ENCODE measurements at places on chromosomes 1 and 21.

GRCh38 chr1:45304311-45305081 lies 22.2 kb upstream of the HPDL start:
- DNase-seq: no peak

DNA sequence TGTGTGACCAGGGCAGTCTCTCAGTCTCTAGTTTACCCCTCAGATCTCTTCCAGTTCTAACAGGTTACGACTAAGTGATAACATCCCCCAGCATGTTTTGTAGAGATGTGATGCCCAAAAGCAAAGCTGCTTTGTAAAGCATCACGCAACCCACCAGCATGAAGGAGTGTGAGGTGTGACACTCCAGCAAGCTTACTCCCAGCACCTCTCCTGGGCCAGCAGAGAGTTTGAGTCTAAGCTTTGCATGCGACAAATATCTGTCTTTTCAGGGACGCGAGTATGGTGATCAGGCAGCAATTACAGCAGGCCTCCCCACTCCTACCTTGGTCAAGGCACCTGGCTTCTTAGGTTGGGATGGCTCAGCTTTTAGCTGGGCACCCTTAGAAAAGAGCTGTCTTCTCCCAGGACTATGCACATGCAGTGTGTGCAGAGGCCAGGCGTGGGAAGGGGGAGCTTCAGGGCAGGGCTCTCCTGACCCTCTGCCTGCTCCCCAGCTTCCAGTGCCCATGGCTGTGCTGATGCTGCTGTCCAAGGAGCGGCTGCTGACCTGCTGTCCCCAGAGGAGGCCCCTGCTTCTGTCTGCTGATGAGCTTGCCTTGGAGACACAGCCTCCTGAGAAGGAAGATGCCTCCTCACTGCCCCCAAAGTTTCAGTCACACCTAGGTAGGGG lies 48.2 kb downstream of the ELK4 start:
- DNase-seq: no peak

DNA sequence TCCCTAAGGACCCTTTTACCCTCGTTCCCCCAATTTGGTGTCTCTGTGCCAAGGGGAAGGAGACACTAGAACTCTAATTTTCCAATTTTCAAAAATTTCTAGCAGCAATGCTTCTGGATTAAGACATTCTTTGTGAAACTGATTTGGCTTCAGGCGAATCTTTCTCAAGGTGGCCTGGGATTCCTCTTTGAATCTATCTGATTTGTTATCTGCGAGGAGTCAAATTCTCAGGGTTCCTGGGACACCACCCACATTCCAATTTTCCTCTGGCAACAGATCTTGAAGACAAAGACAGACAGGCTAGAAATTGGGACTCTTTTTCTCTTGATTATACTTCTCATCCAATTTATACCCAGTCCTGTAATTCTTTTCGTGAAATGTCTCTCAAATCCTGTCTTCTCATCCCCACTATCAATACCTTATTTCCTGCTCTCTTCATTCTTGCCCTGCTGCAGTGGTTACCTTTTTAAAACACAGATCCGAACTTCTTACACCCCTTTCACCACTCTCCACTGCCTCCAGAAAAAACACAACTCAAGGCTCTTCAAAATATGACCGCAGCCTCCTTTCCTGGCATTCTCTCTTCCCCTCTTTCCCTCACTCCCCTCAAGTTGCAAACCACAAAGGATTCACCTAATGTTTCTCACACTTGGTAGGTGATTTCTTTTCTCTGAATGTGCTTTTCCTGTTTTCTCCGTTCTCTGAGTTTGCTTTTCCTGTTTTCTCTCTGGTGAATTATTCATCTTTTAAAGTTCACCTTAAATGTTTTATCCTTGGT lies 2.7 kb upstream of the MPZL1 start:
- DNase-seq: no peak

- no peak for DNase-seq
Measured at GRCh38 chr1:183281039-183281438, 95.0 kb downstream of the LAMC2 start.

GRCh38 chr1:96569288-96569687 lies 152.3 kb upstream of the PTBP2 start:
- DNase-seq: no peak

- DNase-seq: no peak
Measured at GRCh38 chr1:236766506-236766905, 28.6 kb upstream of the MTR start.

DNA sequence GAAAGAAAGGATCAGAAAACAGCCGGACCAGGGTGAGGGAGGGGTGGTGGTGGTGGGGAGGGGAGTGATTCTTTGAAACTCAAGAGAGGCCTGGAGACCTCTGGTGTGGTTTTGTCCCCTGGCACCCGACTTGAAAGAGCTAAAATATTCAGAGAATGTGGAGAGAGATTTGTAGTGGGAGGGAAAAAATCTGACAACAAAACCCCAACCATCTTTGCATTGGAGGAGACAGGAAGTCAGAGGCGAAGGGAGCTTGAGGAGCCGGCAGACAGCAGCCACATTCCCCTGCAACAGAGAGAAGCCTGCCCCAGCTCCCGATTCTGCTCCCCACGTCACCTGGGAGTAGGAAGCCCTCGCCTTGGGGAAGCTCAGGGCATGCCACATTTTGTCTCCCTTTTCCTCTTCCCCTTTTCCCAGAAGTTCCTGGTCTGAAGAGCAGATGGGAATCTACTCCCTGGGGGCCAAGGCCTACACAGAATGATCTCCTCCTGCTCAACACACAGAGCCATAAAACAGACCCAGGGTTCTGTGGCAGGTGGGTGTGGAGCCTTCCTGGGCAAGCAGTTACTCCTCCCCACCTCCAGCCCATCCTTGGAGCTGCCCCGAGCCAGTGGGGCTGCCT lies 84.9 kb downstream of the ITPKB start:
- no peak for DNase-seq

DNA sequence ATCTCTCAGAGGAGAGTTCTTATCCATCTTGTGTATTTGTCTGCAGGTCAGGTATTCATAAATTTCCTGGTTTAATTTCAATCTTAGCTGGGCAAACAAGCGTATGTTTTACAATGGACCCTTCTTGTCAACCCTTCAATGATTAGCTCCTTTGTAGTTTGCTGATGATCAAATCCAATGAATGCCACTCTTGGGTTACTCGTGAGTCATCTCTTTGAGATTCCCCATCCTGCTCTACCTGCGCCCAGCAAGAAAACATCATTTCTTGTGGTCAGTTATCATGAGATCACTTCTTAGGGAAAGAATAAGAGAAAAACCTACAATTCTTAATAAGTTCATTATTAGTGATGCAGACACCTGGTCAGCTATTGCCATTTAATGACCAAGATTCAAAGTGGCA lies 572.3 kb upstream of the PKN2 start:
- DNase-seq: no peak

GRCh38 chr1:219682788-219683187 lies 69.9 kb upstream of the ZC3H11B start:
- no peak for DNase-seq

DNA sequence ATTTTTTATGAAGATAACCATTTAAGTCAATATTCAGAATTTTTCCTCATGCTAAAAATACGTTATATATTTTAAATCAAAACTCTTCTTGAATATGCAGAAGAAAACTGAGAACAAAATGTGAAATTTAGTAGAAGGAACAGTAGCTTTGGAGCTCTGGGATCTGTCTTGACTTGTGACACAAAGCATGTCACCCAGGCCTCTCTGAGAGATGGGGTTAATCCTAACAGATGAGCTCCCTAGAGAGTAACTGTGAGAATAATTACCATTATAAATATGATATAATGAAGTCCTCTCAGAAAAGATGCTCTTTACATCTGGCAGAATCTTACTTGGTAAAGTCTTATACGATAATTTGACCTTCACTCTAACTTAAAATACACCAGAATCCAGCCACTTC lies 272.0 kb downstream of the PTPRC start:
- DNase-seq: no peak

- no peak for DNase-seq
Measured at GRCh38 chr21:41232013-41232412, 64.1 kb downstream of the BACE2 start.

DNA sequence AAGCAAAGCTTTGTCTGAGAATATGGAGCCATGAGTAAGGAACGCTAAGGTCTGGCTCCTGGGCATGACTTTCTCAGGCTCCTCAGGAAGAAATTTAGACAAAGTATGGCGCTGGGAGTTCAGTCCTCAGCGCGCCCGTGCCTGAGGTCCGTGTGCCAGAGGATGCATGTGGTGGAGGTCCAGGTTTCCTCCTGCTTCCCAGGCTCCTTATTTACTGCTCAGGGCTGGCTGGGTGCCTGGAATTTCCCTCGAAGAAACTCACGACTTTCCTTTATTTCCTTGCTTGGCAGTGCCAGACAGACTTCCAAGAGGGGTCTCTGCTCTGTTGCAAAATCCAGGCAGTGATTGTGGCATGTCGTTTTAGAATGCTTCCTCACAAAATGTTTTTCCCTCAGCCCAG lies 13.3 kb downstream of the GCSAML start:
- no peak for DNase-seq

- no peak for DNase-seq
Measured at GRCh38 chr1:158509471-158510156, 37.6 kb downstream of the OR10R2 start.

DNA sequence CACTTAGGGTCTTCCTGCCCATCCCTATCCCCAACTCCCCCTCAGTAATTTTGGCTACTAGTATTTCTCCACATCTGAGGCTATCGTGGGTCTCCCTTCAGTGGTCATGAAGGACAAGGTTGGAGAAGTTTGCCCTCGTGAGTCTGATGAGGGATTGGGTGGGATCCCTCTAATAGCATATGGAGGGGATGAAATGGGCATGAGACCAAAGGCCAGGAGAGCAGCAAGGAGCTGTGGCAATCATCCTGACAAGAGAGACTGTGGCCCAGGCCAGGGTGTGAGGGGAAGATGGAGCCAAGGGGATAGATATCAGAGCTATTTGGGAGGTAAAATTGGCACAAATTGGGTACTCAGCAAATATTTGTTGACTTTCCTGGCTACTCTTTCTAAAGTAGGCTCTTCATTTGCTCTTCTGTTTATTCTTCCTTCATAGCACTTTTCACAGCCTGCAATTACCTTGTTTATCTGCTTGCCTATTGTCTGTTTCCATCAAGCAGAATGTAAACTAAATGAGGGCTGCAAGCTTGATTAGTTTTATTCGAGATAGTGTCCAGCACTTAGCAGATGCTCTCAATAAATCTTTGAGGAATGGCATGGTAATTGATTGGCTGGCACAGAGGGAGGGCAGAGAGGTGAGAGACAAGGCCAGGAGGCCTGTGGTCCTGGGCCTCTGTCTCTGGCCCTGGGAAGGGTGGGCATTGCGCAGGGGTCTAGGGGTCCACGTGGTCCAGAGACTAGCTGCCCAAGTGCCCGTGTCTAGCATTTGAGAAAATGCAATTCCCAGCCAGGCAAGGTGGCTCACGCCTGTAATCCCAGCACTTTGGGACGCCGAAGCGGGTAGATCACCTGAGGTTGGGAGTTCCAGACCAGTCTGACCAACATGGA lies 1.5 kb upstream of the PLK3 start:
- no peak for DNase-seq

GRCh38 chr1:61641578-61642336 lies 83.2 kb downstream of the TM2D1 start:
- no peak for DNase-seq

- no peak for DNase-seq
Measured at GRCh38 chr1:3510136-3510955, 55.9 kb downstream of the ARHGEF16 start.

GRCh38 chr1:50422946-50423669 lies at the start of gene DMRTA2:
TSS of gene DMRTA2 (minus strand) at chr1:50423443. CDS start at chr1:50421536, 1,907 bp downstream.
- DNase-seq: no peak

- DNase-seq: no peak
Measured at GRCh38 chr1:203197625-203198024, 11.1 kb upstream of the CHI3L1 start.

- DNase-seq: no peak
Measured at GRCh38 chr1:111834956-111835355, 79.3 kb downstream of the DDX20 start.

- DNase-seq: no peak
Measured at GRCh38 chr21:38136201-38136600, 120.6 kb upstream of the KCNJ15 start.

- no peak for DNase-seq
Measured at GRCh38 chr1:45960930-45961715, 157.7 kb downstream of the MAST2 start.

GRCh38 chr1:181094416-181095212 lies 6.1 kb downstream of the IER5 start:
- no peak for DNase-seq

DNA sequence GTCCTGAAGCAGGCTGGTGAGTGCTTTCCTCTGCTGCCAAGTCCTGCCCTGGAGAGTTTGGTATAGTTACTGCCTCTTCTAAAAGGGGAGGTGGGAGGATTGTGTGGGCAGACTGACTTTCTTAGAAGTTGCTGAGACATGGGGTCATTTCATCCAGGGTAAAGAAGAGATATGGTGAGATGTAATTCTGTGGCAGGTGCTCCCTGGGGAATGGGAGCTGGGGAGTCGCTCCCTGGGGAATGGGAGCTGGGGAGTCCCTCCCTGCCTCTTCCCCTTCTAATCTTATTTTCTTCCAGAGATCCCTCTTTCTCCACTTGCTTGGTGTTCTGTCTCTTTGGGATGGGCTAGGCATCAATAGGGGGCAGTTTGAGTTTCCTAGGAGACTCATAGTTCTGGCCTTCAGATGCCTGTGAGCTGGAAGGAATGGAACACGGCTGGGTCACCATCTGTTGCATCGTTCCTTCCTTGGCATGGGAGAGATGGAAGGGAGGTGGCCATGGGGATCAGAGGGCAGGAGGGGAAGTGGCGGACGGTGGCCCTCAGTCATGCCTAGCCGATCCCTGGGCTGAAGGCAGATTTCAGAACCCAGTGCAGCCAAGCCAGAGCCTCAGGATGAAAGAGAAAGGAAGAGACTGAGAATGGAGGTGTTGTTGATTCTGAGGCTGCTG lies 59.0 kb downstream of the NFASC start:
- DNase-seq: no peak

Measured in cortex of kidney (tissue), 1 donor.